Fibroblast of gingiva (primary cell): ENCODE measurements at places on chromosomes 6 and 20.

- no peak for DNase-seq
Measured at GRCh38 chr20:37775200-37775599, 81.4 kb downstream of the CTNNBL1 start.

GRCh38 chr20:56458206-56458821 is 10.1 kb upstream of the RTF2 start:
- no peak for DNase-seq

- no peak for DNase-seq
Measured at GRCh38 chr6:122817358-122817757, 28.3 kb downstream of the SMPDL3A start.

- peak; percentile 31 for DNase-seq
Measured at GRCh38 chr6:35496036-35496840, 641 bp downstream of the TEAD3 start.

GRCh38 chr6:136016228-136017225 is 165.0 kb downstream of the PDE7B start:
- peak; percentile 26 for DNase-seq

DNA sequence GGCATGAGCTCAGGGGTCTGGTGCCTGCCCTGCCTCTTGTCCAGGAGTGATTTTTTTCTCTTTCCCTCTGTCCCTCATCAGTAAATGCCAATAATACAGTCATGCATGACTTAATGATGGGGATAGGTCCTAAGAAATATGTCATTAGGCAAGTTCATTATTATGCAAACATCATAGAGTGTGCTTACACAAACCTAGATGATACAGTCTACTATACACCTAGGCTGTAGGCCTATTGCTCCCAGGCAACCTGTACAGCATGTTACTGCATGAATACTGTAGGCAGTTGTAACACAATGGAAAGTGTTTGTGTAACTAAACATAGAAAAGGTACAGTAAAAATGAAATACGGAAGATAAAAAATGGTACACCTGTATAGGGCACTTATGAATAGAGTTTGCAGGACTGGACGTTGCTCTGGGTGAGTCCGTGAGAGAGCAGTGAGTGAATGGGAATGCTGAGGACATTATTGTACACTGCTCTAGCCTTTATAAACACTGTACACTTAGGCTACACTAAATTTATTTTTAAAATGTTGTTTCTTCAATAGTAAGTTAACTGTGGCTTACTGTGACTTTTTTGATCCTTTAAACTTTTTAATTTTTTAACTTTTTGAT is 22.1 kb downstream of the PBOV1 start:
- DNase-seq, result no peak

- peak; percentile 69 for DNase-seq
Measured at GRCh38 chr6:31180500-31180899, 10.0 kb upstream of the POU5F1 start.

GRCh38 chr6:490251-491037 is 98.9 kb downstream of the IRF4 start:
- no peak for DNase-seq

GRCh38 chr6:89952105-89952671 is 57.9 kb downstream of the GJA10 start:
- DNase-seq, result no peak

GRCh38 chr20:663315-664090 is 10.5 kb upstream of the SRXN1 start:
- peak; percentile 9 for DNase-seq

GRCh38 chr6:90238496-90239266 is 58.0 kb downstream of the BACH2 start:
- no peak for DNase-seq

DNA sequence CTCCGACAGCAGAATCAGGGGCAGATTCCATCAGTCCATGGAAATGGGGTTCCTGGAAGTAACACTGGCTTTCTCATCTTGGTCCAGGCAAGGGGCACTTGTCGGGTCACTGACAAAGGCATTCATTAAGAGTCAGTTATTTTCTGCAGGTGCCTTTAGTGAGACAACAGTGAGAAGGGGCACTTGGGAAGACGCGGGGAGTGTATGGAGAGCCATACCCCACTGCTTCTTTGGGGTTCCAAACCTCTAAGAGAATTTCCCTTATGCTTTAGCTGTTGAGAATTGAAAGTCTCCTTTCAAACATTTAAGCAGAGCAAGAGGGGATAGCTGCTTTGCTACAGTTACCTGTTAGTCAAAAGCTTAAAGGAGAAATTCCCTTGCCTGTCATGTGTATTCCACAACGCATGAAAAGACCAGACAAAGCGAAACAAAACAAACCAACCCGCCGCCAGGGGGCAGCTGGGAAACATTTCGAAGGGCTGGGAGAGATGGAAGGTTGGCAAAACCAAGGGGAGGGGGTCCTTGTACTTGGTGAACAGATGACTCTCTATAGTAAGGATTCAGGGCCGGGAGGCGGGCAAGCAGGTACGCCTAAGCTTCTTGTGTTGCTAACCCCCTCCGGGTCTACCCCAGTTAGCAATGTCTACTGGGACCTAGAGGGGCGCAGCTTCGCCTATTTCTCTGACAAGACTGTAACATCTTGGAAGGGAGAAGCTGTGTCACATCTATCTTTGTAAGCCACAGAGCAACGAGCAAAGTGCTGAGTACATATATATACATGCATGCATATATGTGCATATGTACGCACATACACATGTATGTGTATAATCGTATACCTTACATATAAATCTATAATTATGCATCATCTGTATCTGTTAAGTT is 474.9 kb upstream of the AGPAT4 start:
- DNase-seq, result peak; percentile 4

GRCh38 chr6:77511860-77512259 is 48.6 kb upstream of the HTR1B start:
- DNase-seq, result no peak

DNA sequence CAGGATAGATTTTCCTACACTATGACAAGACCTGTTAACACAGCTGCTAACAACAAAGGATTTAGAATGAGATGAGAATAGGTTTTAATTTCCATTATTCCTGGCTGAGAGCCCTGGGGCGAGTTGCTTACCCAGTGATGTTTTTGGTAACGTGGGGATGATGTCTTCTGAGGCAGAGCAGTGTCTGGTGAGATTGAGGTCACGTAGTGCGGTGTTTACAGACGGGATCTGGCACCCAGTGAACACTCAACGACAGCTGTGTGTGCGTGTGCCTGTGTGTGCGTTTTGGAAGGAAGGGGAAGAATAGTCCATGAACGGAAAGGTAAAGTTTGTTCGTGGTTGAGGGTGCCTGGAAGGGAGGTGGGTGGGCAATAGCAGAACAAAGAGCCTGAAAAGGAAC is 384.7 kb downstream of the C6orf118 start:
- no peak for DNase-seq

DNA sequence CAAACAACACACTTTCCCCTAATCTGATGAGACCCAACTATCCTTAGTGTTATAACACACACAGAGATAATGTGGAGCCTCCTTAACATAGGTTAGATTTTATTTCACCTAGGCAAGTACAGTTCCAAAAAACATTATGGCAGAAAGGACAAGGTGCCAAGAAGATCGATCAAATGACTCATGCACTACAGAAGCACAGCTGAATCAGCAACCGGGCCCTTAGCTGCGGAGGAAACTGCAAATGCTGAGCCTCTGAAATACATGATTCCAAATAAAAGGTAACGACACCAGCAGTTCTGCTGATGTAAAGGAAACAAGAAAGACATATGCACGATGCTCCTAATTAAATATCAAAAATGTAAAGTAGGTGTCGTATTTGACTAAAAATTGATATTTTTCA is 19.9 kb upstream of the MUC21 start:
- no peak for DNase-seq

- no peak for DNase-seq
Measured at GRCh38 chr6:139996253-139996834, 621.9 kb upstream of the CITED2 start.

DNA sequence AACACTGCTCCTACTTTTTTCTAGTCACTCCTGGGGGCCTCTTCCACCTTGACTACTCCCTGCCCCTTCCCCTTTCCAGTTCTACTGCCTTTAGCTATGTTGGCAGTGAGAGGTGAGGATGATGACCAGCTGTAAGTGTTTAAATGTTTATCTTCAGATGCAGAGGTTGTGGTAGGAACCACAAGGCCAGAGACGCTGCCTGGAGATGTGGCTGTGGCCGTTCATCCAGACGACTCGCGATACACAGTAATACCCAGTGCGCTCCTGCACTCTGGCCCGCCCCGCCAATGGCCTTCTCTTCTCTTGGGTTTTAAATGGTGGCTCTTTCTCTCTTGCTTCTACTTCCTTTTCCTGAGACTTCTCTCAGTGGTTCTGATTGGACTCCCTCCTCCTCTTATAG is 4.6 kb downstream of the VARS2 start:
- DNase-seq, result no peak

DNA sequence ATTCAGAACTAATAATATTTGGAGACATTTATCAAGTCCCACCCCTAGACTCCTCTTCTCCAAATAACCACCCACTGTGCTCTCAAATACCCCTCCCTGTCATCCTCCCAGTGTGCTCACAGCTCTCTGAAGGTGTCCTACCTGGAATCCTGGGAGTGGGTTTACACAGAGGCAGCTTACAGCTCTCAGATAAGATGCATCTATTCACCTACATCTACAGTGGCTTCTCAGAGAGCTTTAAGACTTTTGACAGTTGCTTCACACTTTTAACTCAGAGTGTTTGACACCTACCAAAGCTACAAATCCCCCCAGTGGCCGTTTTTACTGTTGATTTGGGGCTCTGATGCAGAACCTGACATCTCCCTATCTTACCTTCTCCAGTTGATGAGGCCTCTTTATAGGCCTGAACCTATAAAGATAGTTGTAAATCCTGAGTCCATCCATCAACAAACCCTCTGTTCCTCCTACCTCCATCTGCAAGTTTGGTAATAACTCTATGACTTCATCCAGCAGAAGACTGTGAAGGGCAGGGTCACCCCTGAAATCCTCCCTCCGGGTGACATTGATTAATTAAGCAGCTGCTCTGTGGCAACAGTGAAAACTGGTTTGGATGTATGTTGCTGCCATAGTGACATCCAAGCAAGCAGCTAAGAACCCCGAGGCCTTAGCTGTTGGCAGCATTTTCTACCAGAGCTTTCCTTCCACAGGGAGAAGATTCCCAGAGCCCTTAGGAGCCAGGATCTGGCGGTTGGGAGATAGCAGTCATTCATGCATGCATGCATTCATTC is 226.1 kb upstream of the RREB1 start:
- DNase-seq, result no peak

- peak; percentile 26 for DNase-seq
Measured at GRCh38 chr20:3887876-3888620, 1.1 kb upstream of the PANK2 start.

GRCh38 chr6:15276036-15276985 is 30.4 kb downstream of the JARID2 start:
- no peak for DNase-seq

DNA sequence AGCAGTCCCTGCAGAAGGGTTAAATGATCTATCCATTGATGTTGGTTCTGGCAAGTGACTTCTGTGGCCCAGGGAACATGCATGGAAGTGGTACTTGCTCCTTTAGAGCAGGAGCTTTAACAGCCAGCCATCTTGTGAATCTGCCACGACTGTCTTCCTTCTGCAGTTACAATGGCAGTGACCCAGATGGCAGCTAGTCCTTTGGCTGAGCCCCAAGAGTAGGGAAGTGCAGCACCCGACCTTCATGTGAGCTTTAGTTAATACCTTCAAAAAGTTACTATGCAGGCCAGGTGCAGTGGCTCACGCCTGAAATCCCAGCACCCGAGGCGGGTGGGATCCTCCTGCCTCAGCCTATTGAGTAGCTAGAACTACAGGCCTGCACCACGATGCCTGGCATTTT is 66.4 kb downstream of the POPDC3 start:
- DNase-seq, result no peak

DNA sequence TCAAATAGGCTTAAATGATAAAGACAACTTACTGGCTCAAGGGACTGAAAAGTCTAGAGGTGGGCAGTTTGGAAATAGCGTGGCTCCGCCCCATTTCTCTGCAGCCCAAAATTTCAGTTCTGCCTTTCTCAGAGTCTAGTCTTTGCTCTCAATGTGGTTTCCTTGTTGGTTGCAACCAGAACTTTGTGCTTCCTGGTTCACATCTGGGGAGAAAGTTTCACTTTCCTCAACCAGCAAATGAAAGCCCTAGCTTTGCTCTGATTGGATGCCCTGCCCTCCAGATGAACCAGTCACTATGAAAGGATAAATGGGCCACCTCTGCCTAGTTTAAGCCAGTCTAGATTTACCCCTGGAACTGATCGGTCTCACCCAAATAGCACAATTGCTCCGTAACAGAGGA is 14.9 kb downstream of the SYCP2L start:
- no peak for DNase-seq

- DNase-seq, result no peak
Measured at GRCh38 chr20:34064286-34064685, 47.8 kb downstream of the EIF2S2 start.

- no peak for DNase-seq
Measured at GRCh38 chr20:46416421-46416820, 10.0 kb upstream of the ELMO2 start.

GRCh38 chr6:72669324-72669723 is 47.5 kb downstream of the KCNQ5 start:
- no peak for DNase-seq

GRCh38 chr6:84522135-84522549 is 242.3 kb downstream of the TBX18 start:
- peak; percentile 82 for DNase-seq

DNA sequence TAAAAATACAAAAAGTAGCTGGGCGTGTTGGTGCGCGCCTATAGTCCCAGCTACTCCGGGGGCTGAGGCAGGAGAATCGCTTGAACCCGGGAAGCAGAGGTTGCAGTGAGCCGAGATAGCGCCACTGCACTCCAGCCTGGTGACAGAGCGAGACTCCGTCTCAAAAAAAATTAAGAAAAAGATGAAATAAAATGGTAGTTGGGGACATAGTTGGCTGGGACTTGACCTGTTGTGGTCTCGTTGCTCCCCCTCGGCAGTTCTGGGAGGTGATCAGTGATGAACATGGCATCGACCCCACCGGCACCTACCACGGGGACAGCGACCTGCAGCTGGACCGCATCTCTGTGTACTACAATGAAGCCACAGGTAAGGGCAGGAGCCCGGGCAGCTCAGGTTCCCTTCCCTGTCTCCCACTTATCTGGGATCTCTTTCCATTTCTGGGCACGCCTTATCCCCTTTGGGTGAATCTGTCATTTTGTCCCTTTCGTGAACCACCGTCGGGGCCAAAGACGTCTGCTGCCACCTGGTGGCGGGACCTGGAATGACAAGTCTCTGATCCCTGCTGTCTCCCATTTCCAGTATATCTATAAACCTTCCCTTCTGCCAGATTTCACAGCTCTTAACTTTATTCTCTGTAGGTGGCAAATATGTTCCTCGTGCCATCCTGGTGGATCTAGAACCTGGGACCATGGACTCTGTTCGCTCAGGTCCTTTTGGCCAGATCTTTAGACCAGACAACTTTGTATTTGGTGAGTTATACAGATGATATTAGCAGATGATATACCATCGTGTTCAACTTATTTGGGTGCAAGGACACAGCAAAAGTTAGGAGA is 2.3 kb downstream of the TUBB start:
- peak; percentile 68 for DNase-seq

DNA sequence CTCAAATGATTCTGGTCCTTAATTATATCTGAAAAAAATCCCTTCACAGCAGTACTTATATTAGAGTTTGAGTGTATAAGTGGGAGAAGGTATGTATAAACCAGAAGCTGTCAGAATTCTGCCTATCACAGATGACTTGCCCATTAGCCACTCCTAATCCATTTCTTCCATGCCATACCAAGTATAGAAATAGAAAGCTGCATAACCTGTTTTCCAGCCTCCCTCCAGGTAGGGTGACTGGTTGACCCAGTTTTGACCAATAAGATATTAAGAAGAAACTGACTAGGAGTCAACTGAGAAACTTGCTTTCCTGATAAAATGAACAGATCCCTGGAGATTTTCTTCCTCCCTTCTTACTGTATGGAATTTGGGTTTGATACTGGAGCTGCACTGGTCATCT is 112.2 kb upstream of the GRIK2 start:
- no peak for DNase-seq
